GM06990 (cell line): ENCODE measurements at places on chromosomes 6 and 20.

DNA sequence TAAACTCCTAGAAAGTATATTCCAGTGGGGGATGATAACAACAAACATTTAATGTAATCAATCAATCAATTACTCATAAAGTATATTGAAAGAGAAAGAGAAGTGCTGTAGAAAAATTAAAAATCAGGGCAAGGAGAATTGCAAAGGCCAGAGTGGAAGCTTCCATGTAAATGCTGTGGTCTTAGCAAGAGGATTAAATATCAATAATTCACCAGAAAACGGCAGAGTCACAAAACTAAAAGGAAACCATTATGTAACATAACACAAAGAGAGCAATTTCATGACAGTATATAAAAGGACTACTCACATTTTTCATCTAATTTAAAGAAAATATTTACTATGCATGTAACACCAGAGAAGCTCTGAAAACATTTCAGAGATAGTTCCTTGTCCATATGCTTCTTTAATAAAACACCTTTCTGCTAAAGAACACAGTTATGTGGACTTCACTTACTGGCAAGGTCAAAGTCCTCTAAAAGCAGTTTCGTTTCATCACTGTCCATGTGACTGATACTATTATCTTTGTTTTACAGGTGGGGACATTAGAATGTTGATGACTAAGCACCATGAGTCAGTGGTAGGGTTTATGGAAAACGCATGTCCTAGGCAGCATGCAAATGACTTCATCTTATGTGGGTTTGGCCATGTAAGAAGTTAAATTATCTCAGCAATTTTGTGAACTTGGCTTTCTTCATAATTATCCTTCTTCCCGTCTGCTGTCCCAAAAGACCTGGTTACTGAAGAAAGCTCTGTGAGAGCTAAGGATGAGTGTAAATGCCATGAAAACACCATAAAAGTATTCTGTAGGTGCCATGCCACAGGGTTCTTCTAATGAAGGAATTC lies 185.8 kb upstream of the TENT5A start:
- no peak for DNase-seq

- no peak for DNase-seq
These were observed 747.7 kb downstream of the PHF3 start for GRCh38 chr6:64383277-64383676.

GRCh38 chr6:150588888-150589499 lies 10.7 kb upstream of the PLEKHG1 start:
- no peak for DNase-seq

GRCh38 chr6:154488802-154489437 lies 21.6 kb downstream of the CNKSR3 start:
- DNase-seq = no peak

DNA sequence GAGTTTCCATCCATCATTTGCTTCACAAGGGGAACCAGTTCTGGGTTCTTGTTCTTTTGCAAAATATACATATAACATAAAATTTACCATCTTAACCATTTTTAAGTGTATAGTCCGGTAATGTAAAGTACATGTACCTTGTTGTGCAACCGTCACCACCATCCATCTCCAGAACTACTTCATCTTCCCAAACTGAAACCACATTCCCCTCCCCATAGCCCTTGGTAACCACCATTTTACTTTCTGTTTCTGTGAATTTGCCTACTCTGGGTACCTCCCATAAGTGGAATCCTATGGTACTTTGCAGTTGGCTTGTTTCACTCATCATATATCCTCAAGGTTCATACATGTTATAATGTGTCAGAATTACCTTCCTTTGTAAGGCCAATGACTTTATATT lies 70.3 kb upstream of the DSP start:
- no peak for DNase-seq

DNA sequence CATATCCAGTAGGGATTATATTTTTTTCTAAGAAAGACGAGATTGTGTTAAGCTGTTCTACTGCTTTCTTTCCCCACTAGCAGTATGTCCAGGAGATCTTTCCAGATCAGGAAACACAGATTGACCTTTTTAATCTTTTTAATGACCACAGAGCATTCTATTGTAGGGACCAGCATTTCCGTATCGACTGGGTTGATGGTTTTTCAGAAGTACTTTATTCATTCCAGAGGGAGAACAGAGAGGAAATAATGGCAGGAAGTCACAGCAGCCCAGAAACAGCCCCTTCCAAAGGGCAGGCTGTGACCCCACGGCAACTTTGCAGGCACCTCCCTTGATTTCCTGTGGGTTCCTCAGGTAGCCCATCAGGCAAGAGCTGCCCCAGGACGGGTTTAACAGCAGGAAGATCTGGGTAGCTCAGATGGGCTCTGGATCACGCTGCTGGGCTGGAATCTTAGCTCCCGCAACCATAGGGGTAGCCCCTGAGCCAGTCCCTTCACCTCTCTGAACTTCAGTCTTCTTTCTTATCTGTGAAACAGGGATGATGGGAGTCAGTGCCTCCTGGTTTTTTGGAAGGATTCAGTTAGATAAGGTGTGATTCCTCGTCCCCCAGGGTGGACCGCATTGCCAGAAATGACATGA lies 23.8 kb upstream of the CHMP4B start:
- no peak for DNase-seq

DNA sequence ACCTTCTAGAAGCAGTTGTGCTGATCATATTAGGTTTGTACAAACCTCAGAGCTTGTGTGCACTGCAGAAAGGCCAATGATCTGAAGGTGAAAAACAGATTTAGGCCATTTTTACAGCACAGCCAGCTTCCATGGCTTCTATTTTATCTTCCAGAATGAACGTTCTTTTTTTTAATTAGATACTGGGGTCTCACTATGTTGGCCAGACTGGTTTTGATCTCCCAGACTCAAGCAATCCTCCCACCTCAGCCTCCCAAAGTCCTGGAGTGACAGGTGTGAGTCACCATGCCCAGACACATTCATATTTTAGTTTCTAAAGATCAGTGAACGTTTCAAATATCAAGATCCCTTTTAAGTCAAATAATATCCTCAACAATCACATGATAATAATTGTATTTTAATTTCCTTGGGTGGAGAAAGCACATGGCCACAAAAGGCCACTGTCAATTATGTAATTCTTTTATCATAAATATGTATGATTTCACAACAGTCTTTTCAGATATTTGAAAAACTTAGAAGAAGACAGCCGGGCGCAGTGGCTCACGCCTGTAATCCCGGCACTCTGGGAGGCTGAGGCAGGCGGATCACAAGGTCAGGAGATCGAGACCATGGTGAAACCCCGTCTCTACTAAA lies 326.7 kb upstream of the JARID2 start:
- DNase-seq = no peak

- no peak for DNase-seq
These were observed 2.3 kb upstream of the SNRNP48 start for GRCh38 chr6:7587631-7588100.

DNA sequence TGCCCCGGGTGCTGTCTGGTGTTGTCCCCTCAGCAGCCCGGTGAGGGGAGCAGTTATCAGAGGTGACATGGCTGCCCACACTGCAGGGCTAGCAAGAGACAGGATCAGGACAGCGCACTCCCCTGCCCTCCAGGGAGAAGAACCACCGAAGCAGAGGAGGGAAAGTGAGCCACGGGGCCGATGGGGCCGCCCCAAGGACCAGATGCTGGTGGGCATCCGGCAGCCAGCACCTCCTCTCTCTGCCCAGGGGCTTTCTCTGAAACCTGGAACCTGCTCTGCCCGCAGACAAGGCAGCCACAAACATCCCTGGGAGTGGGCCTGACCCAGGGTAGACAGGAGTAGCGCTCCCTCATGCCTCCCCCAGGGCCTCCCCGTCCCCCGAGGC lies 163.0 kb upstream of the CST7 start:
- no peak for DNase-seq

DNA sequence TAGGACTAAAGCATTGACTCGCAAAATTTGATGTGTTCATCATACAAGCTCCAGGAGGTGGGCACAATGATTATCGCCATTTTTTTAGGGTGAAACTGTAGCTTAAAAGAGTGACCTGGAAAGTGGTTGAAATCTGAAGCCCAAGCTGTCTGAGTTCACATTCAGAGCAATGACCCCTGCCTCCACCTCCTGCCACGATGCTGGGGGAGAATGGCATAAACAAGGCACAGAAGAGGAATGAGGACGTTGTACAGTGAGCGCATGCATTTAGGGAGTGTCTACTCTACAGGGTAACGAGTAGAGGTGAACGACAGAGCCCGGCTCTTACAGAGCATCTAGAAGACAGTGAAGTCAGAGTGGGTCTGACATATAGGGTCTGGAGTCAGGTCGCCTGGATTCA lies 37.2 kb downstream of the CNKSR3 start:
- DNase-seq = no peak

GRCh38 chr6:100464903-100465700 lies at the start of gene SIM1:
Gene SIM1, minus strand, starts transcription at chr6:100464921. Its CDS starts 1,453 bp downstream, at chr6:100463468.
- DNase-seq = peak; percentile 36

- no peak for DNase-seq
These were observed 199.5 kb upstream of the ASCC3 start for GRCh38 chr6:101080597-101080996.

- DNase-seq = no peak
These were observed 17.1 kb downstream of the NTSR1 start for GRCh38 chr20:62725596-62726268.

GRCh38 chr6:87729965-87730719 lies 28.1 kb upstream of the AKIRIN2 start:
- DNase-seq = no peak

DNA sequence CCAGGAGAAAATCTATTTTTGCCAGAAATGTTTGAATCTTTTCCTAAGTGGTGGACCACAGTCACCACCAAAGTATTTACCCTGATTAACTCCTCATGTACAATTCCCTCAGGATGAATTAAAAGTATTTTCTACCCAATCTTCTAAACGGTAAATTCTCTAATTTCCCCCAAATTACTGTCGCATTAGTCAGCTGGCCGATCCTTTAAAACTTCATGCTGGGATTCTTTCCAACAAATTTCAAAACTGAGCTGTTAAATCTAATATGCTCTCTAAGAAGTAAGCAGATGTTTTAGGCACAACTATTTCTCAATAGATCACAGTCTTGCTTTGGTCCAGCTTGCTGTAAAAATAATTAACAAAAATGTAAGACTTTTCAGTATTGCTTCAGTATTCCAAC lies 447.2 kb downstream of the FRK start:
- DNase-seq = no peak

- no peak for DNase-seq
These were observed 69.5 kb downstream of the NOL4L start for GRCh38 chr20:32515631-32516101.

GRCh38 chr6:75098709-75099108 lies 107.1 kb downstream of the COL12A1 start:
- DNase-seq = no peak

DNA sequence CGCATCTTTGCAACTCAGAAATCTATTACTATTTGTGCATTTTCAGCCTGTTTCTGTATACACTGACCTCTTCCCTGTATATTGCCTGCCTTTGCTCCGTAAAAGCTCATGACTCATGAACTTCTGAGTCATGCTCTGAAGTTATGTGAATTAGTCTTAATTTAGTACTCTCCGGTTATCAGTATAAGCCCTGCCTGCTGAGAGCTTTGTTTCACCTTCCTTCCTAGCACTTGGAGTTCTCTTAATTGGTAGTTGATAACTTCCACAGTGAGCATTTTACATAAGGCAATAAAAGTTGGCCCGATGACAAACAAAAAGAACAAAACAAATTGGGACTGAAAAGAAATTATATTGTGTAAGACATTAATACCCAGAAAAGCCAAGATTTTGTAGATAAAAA lies 231.4 kb downstream of the GJA1 start:
- no peak for DNase-seq
